ENCODE measurements at places on chromosomes 7 and 10.
A peak's percentile ranks its signal among the peaks of the same experiment; 100 is the strongest.

GRCh38 chr10:48382982-48383381 lies 76.5 kb downstream of the MAPK8 start:
- H3K27ac ChIP-seq = peak overlapping the region; percentile 79
- H3K4me1 ChIP-seq = peaks cover 34% of the 10 kb centered on the region
- H3K4me3 ChIP-seq = no peak overlapping the region
- no peak for DNase-seq

DNA sequence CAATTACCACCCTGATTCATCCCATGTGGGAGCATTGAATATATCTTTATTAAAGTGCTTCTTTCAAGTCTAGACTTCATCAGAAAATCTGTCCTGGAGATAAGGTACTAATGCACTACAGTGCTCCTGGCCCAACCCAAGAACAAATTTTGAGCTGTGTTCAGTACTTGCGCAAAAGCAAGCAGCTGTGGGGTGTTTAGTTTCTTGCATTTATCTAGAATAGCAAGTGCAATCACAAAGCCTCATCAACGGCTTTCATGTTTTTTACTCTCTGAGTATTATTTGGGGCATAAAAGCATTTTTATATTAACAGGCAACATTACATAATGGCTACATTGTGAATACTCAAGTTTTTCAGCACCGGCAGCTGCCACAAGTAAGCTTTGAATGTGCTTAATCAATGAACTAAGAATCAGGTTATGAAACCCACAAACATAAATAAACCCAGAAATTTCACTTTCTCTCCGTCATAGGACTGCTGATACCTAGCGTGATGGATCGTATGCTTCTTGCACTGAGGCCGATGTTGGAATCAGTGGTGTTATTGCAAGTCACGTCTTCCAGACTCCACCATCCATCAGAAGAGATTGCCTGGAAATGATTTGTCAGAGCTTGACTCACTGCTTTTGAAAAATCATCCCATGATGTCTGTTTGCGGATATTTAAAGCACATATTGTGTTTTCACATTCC lies 113.1 kb downstream of the CTTNBP2 start:
- H3K4me3 ChIP-seq = no peak overlapping the region
- H3K27me3 ChIP-seq = no peaks in the 10 kb centered on the region
- H3K4me1 ChIP-seq = peaks cover 8% of the 10 kb centered on the region
- no peak overlapping the region for H3K27ac ChIP-seq
- DNase-seq = no peak

GRCh38 chr7:85343484-85343883 lies 156.6 kb upstream of the SEMA3D start:
- H3K4me3 ChIP-seq = no peak overlapping the region
- peaks cover 11% of the 10 kb centered on the region for H3K4me1 ChIP-seq
- no peak overlapping the region for H3K27ac ChIP-seq
- no peak for DNase-seq
- no peaks in the 10 kb centered on the region for H3K27me3 ChIP-seq

GRCh38 chr10:31129880-31130405 lies 98.3 kb upstream of the ZNF438 start:
- H3K27ac ChIP-seq = no peak overlapping the region
- DNase-seq = no peak
- no peaks in the 10 kb centered on the region for H3K36me3 ChIP-seq
- H3K4me3 ChIP-seq = no peak overlapping the region
- no peaks in the 10 kb centered on the region for H3K27me3 ChIP-seq

GRCh38 chr7:4633012-4633411 lies 49.1 kb upstream of the FOXK1 start:
- H3K36me3 ChIP-seq = no peaks in the 10 kb centered on the region
- H3K27me3 ChIP-seq = peaks cover 15% of the 10 kb centered on the region
- no peak overlapping the region for H3K27ac ChIP-seq
- H3K4me1 ChIP-seq = peaks cover 16% of the 10 kb centered on the region

DNA sequence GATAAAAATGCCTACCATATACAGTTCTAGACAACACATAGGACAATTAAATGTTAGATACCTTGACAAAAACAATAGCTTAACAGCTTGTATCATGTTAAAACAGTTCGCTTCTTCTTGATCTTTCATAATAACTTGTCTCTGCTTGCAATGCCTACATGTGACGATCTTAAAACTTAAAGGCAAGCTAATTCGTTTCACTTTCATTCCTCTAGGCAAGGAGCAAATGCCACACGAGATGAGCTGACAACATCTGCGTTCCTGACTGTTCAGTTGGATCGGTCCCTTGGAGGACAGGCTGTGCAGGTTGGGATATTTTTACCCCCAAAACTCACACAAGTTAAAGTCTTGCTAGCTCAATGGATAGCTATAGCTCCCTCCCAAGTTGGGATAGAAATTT lies 51.6 kb upstream of the ARL4A start:
- DNase-seq = no peak
- H3K27ac ChIP-seq = peak overlapping the region; percentile 30
- H3K4me1 ChIP-seq = peaks cover 61% of the 10 kb centered on the region
- no peak overlapping the region for H3K4me3 ChIP-seq
- H3K36me3 ChIP-seq = no peaks in the 10 kb centered on the region
- no peaks in the 10 kb centered on the region for H3K27me3 ChIP-seq

- H3K36me3 ChIP-seq = peaks cover 2% of the 10 kb centered on the region
- peak overlapping the region; percentile 13 for H3K27ac ChIP-seq
- no peaks in the 10 kb centered on the region for H3K27me3 ChIP-seq
- H3K4me3 ChIP-seq = no peak overlapping the region
Observed at GRCh38 chr10:11837372-11838161, 14.4 kb downstream of the PROSER2 start.

DNA sequence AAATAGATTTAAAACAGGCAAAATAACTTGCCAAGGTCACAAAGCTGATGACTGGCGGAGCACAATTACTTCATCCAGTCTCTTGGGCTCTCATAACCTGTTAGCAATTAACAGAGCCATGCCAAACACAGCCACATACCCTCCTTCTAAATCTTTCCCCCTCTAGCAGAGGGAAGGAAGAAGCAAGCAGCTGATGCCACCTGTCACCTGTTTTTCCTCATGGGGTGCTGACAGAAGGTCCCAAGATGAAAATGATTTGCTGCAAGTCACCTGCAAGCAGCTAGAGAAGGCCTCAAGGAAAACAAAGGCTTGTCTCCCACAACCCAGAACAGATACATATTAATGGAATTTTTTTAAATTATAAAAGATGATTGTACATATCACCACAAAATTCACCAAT lies 117.8 kb downstream of the GFRA1 start:
- no peaks in the 10 kb centered on the region for H3K27me3 ChIP-seq
- H3K36me3 ChIP-seq = peaks cover 4% of the 10 kb centered on the region
- DNase-seq = no peak
- no peak overlapping the region for H3K4me3 ChIP-seq
- no peak overlapping the region for H3K27ac ChIP-seq

DNA sequence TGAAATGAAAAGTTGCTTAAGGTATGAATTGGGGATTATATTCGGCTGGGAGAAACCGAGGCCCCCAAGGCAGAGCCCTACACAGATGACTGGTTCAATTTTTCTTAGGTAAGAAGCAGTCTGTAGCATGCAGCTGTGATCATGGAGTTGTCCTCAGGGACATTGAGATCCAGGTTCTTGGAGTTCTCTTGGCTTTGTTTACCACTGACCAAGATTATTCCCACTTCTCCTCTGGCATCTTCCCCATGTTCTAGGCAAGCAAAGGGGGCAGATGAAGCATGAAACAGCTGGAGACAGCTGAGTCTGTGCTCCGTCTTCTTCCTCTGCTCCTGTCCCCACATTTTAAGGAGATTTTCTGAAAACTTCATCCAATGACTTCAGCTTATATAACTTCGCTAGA lies 129.5 kb upstream of the BMPER start:
- no peak for DNase-seq
- H3K27me3 ChIP-seq = no peaks in the 10 kb centered on the region
- H3K4me1 ChIP-seq = peaks cover 16% of the 10 kb centered on the region
- H3K27ac ChIP-seq = no peak overlapping the region

DNA sequence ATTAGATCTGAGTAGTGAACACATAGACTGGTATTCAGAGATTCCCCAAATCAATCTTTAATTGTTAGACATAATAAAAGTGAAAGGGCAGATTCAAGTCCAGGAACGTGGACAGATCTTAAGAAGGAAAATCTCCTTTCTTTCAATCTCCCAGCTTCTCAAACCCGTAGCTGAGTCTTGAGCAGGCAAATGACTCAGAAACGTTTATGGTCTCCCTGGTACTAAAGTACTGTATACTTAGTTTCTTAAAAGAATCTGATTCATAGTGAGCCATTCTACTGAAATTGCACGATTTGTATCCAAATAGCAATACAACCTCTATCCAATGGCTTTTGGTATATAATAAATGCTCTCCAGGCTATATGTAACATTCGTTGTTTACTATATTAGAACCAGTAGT lies 140.4 kb upstream of the RHEB start:
- H3K4me1 ChIP-seq = no peaks in the 10 kb centered on the region
- H3K27ac ChIP-seq = no peak overlapping the region
- H3K36me3 ChIP-seq = no peaks in the 10 kb centered on the region
- DNase-seq = no peak

DNA sequence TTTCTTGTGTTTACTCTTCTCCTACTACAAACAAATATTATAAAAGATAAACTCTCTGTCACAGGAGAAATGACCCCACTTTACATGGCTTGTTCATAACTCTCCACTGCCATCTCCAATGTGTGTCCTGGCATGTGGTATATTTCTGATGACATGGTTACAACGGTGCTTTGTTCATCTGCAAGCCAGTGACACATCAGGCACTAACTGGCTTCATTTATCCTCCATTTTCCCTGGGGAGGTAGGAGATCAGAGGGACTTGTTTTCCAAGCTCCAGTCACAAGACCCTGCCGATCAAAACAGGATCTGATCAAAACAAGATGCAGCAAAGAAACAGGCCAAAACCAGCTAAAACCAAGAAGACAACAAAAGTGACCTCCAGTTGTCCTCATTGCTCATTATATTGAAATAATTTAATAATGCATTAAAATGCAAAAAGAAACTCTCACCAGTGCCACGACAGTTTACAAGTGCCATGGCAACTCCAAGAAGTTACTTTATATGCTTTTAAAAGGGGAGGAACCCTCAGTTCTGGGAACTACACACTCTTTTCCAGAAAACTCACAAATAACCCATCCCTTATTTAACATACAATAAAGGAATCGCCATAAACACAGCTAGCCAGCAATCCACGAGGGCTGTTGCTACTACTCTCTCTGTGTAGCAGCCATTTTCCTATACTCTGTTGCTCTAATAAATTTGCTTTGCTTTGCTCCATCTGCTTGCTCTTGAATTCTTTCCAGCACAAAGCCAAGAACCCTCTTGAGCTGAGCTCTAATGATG lies 224.2 kb downstream of the XPNPEP1 start:
- no peak for DNase-seq
- no peaks in the 10 kb centered on the region for H3K4me1 ChIP-seq

- H3K4me1 ChIP-seq = peaks cover 65% of the 10 kb centered on the region
- peak overlapping the region; percentile 37 for H3K27ac ChIP-seq
- DNase-seq = no peak
- H3K4me3 ChIP-seq = no peak overlapping the region
- no peaks in the 10 kb centered on the region for H3K27me3 ChIP-seq
- peaks cover 2% of the 10 kb centered on the region for H3K36me3 ChIP-seq
Observed at GRCh38 chr10:79266543-79267312, 80.5 kb upstream of the PPIF start.

- DNase-seq = no peak
- no peaks in the 10 kb centered on the region for H3K4me1 ChIP-seq
- H3K27me3 ChIP-seq = no peaks in the 10 kb centered on the region
- H3K27ac ChIP-seq = no peak overlapping the region
- no peak overlapping the region for H3K4me3 ChIP-seq
- H3K36me3 ChIP-seq = no peaks in the 10 kb centered on the region
Observed at GRCh38 chr7:125278318-125278717, 348.7 kb upstream of the POT1 start.

DNA sequence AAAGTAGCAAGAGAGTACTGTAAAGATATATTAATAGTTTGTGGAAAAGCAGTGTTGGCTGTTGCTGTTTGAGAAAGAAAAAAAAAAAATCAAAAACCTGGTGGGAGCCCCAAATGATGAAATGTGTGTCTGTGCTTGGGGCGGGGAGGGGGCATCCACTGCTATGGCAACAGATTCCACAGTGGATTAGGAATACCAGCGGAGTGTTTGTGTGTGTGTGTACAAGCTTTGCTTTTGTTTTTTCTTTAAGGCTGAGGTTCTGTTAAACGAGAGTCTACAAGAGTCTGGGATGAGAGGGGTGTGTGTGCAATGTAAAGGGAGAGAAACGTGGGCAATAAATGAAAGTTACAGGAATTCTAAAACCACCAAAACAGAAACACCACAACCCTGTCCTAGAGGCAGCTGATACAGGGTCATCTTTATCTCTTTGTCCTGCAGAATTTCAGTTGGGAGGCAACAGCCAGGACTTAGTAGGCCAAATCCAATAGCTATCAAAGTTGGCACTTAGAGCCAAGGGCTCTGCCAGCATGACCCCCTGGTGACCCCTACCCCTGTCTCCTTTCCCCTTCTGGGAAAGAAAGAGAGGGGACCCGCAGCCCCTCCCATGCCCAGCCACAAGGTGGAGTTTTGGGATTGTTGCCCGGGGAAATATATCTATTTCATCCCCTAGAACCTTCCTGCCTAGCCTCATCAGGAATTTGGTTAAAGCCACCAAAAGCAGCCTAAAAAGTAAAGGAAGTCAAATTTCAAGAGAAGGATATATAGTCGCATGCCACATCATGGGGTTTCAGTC lies 85.4 kb downstream of the OSBPL3 start:
- no peak for DNase-seq
- H3K27me3 ChIP-seq = no peaks in the 10 kb centered on the region
- H3K4me3 ChIP-seq = no peak overlapping the region
- no peak overlapping the region for H3K27ac ChIP-seq

GRCh38 chr10:27745732-27746396 lies at the start of gene MKX:
TSS of gene MKX (minus strand) at chr10:27745819. CDS start at chr10:27743415, 2,404 bp downstream.
- peaks cover 93% of the 10 kb centered on the region for H3K27me3 ChIP-seq
- no peak within 1 kb of the TSS for H3K27ac ChIP-seq
- peak; percentile 44 for DNase-seq
- H3K4me1 ChIP-seq = peaks cover 28% of the 10 kb centered on the region

Data from mesothelial cell of epicardium (in vitro differentiated cells).